ENCODE measurements at places on chromosomes 6 and 20. TPM values are rescaled to one million over a fixed set of nuclear protein-coding genes. Genes with fewer than 3 reads are reported as not detected.

DUSP15 gene
- total RNA-seq: 8.3 TPM

TFAP2A gene
- 0.53 TPM for total RNA-seq

CST4 gene
- total RNA-seq: not detected

THBD gene
- total RNA-seq: 17.4 TPM

SLC22A2 gene
- total RNA-seq: not detected

RHAG gene
- 1.3 TPM for total RNA-seq

PKHD1 gene
- not detected for total RNA-seq

BTN1A1 gene
- not detected for total RNA-seq

OOEP gene
- total RNA-seq: 0.36 TPM

CST7 gene
- total RNA-seq: 0.76 TPM

SEMG1 gene
- not detected for total RNA-seq

PM20D2 gene
- total RNA-seq: 11.8 TPM

GABRR1 gene
- not detected for total RNA-seq

GCNT2 gene
- 8.5 TPM for total RNA-seq

PROKR2 gene
- not detected for total RNA-seq

SIRPB2 gene
- total RNA-seq: 4.9 TPM

SCGN gene
- 3.2 TPM for total RNA-seq

SNAI1 gene
- 3.1 TPM for total RNA-seq

SPINT3 gene
- total RNA-seq: not detected

VEGFA gene
- 255 TPM for total RNA-seq

LRRN4 gene
- 0.77 TPM for total RNA-seq

PBOV1 gene
- not detected for total RNA-seq

POPDC3 gene
- total RNA-seq: 48.2 TPM

OR2B6 gene
- total RNA-seq: not detected

TNF gene
- 0.63 TPM for total RNA-seq

ZNF165 gene
- total RNA-seq: 0.83 TPM

VIP gene
- total RNA-seq: 0.91 TPM

KCNK16 gene
- not detected for total RNA-seq

MOG gene
- total RNA-seq: 2.4 TPM

HLA-F gene
- 26.8 TPM for total RNA-seq

GLO1 gene
- total RNA-seq: 88.4 TPM

PLCB4 gene
- 27.7 TPM for total RNA-seq

PPP1R14C gene
- 105 TPM for total RNA-seq

AVP gene
- total RNA-seq: not detected

TUBB1 gene
- 0.12 TPM for total RNA-seq

JAG1 gene
- 30.5 TPM for total RNA-seq

KCNK5 gene
- total RNA-seq: 1.2 TPM

SLC22A7 gene
- total RNA-seq: not detected

SPDEF gene
- total RNA-seq: not detected

CAGE1 gene
- total RNA-seq: 0.11 TPM

OR2J3 gene
- not detected for total RNA-seq

NKX2-2 gene
- total RNA-seq: not detected

SLC22A16 gene
- total RNA-seq: 0.20 TPM

PARD6B gene
- total RNA-seq: 5.2 TPM

COL10A1 gene
- not detected for total RNA-seq

KHDC1L gene
- not detected for total RNA-seq

FOXP4 gene
- 22.4 TPM for total RNA-seq

SYCP2L gene
- 0.72 TPM for total RNA-seq
